CD8-positive, alpha-beta memory T cell (primary cell): ENCODE measurements at places on chromosomes 2 and 18. TPM values are rescaled to one million over a fixed set of nuclear protein-coding genes. Genes with fewer than 3 reads are reported as not detected.

MREG gene
- total RNA-seq, result 25.4 TPM

SCTR gene
- not detected for total RNA-seq

DUSP2 gene
- 214 TPM for total RNA-seq

CHST10 gene
- total RNA-seq, result 15.5 TPM

CNRIP1 gene
- not detected for total RNA-seq

NPAS2 gene
- total RNA-seq, result 0.75 TPM

EN1 gene
- not detected for total RNA-seq

PRKAG3 gene
- not detected for total RNA-seq

SERPINB13 gene
- not detected for total RNA-seq

ZAP70 gene
- 197 TPM for total RNA-seq

AQP12B gene
- total RNA-seq, result not detected

OR6B2 gene
- total RNA-seq, result not detected

SCYGR1 gene
- not detected for total RNA-seq

DNA sequence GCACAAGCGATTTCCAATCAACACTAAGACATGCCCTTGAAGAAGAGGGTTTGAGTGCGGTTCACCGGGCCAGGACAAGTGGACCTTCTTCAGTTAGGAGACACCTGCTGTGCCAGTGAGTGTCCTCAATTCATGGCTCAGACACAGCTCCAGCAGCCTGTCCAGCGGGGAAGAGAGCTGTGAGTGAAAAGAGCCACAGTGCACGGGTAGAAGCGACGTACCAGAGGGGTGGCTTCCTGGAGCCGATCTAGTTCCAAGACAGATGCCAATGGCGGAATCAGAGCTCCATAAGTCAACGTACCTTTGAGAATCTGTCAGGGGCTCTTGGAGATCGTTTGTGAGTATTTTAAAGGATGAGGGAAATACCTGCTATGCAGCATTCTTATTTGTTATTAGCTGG is 119.9 kb upstream of the SALL3 start:
- DNase-seq, result no peak

- no peak for DNase-seq
Measured at GRCh38 chr2:84458551-84459017, 496 bp downstream of the SUCLG1 start.

- no peak for DNase-seq
Measured at GRCh38 chr2:3001615-3002560, 375.7 kb downstream of the EIPR1 start.

DNA sequence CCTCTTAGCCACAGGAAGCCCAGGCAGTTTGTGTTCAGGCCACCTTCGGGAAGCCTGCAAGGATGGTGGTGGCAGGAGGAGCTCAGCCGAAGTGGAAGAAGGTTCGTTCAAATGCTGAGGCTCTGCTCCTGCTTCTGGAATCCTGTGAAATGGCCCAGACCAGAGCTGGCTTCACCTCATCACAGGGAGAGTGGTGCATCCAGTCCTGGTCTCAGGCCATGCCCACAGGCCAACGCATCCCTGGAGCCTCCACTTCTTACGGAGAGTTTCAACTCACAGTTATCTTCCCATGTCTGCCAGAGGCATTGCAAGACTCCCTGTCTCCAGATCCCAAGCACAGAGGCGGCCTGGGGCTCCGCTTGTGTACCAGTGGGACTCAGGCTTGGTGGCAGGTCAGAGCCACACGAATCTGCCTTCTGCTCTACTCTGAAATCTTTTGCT is 82.3 kb downstream of the NDUFA10 start:
- DNase-seq, result peak; percentile 8

- no peak for DNase-seq
Measured at GRCh38 chr18:12376034-12376753, 833 bp downstream of the AFG3L2 start.

DNA sequence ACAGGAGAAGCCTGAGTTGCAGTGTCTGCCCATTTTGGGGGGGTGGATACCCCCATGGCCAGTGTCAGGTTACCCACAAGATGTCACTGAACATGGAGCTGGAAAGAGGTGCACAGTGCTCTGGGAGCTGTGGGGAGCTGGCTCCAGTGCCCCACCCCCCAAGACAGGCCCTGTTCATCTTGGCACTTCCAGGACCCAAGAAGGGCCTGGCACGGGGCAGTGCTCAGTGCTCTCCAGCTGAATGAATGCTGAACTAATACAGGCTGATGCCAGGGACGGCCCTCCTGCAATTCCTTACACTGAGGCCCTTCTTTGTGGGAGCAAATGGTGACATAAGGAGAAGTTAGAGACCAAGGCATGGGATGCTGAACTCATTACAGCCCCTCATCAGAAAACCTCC is 163.4 kb upstream of the GLI2 start:
- DNase-seq, result no peak

- no peak for DNase-seq
Measured at GRCh38 chr2:61557381-61557780, 19.2 kb upstream of the XPO1 start.

DNA sequence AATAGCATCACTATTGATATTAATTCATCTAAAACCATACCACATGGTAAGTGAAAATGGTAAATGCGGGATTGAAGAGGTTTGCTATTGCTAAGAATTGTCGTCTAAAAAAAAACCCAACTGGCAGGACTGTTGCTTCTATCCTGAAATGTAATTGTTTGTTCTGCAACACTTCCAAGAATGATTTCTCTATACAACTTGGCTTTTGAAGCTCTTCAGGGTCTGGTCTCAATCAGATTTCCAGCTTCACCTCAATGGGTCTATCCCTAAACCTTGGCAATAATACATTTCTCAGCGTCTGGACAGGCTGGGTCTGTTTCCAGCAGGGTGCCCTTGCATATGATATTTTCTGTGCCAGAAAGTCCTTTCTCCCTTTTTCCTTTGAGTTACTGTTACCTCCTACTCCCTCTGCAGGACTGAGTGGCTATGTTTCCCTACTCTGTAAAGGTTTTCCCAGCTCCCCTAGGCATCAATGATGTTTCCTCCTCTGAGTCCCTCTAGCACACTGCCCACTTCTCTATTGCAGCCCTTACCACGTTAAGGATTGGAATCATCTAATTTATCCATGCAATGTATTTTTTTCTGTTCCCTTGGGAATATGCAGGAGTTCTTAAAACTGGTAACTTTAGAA is 118.2 kb upstream of the REV1 start:
- DNase-seq, result no peak

- no peak for DNase-seq
Measured at GRCh38 chr2:3201281-3201680, 176.3 kb downstream of the EIPR1 start.

GRCh38 chr18:59268721-59269562 is 4.3 kb downstream of the RAX start:
- no peak for DNase-seq

GRCh38 chr2:209771474-209772289 is at the start of gene UNC80:
TSS of gene UNC80 (plus strand) at chr2:209771832. CDS start at chr2:209772073, 241 bp downstream.
- no peak for DNase-seq
